Activated CD4-positive, alpha-beta T cell treated with anti-CD3 and anti-CD28 coated beads, Interleukin-2, amount 10 ng/mL, durations not matched to agents 24 days and 14 days (primary cell): ENCODE measurements at places on chromosomes 4 and X. TPM values are rescaled to one million over a fixed set of nuclear protein-coding genes. Genes with fewer than 3 reads are reported as not detected.

DNA sequence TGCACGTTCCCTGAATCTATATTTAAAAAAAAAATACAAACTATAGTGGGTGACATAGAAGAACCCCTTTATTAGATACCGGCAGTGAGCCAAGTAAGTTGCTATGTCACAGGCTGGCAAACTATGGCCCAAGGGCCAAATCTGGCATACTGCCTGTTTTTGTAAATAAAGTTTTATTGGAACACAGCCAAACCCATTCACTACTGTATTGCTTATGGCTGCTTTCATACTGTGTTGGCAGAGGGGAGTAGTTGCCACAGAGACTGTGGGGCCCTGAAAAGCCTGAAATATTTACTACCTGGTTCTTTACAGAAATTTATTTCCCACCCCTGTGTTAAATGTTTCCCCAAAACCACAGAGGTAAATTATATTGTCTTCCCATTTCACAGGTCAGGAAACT, 71.2 kb upstream of the EGFL6 start:
- DNase-seq: no peak

- peak; percentile 90 for DNase-seq
Measured at GRCh38 chr4:15778289-15779241, at the start of gene CD38. Gene CD38 (plus strand): TSS chr4:15778328. CDS start chr4:15778415, 87 bp downstream.

DNA sequence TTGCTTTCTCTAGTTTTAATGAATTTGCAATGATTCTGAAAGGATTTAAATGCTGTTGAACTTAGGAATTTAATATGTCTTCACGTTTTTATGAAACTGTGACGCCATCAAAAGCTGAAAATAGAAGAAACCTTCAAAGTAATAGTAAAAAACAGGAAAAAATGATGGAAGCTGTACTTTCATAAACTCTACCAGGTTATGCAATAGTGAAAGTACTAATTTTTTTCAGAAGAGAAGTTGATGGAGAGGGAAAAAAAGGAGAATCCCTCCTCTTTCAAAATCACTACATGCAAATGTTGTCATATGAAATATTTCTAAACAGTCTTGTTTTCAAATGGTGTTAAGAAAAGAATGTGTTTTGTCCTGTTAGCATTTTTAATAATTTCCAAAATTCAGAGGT, 73.6 kb downstream of the ZNF330 start:
- DNase-seq: no peak

STOX2 gene
- total RNA-seq: not detected in 2 replicates

- no peak for DNase-seq
Measured at GRCh38 chrX:13401724-13402123, 81.9 kb upstream of the ATXN3L start.

GRCh38 chr4:35802644-35803043, 441.7 kb downstream of the ARAP2 start:
- no peak for DNase-seq

DNA sequence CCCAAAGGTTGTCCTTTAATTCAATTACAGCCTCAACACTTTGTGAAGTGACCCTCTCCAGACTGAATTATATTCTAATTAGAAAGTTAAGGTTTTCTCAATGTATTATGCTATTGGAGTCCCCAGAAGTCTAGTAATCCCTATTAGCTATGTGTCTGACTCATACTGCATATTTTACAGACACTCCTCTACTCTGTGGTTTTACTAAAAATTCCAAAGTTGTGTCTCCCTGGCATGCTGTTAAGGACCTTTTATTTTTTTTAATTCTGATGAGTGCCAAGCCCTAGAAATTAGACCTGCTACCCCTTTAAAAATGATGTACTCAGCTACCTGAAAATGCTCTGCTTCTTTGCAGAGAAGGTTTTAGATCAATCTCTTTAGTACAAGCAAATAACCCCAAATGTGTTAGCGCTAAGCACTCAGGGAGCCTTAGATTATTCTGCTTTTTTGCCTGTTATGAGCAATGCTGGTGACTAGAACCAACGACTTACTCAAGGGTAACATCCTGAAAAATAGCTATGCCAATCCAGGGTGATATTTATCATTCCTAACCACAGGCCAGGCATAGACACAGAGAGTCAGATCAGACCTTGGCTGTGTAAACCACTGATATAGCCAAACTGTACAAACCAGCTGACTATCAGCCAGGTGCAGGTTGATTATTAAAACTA, 26.1 kb upstream of the CXCL13 start:
- no peak for DNase-seq

- DNase-seq: peak; percentile 75
Measured at GRCh38 chr4:74370912-74371311, 6.0 kb downstream of the EREG start.

GIMD1 gene
- total RNA-seq: not detected in 2 replicates

- no peak for DNase-seq
Measured at GRCh38 chr4:74904509-74905065, 28.3 kb upstream of the PARM1 start.

SMIM31 gene
- not detected in 2 replicates for total RNA-seq

CXXC4 gene
- total RNA-seq: not detected in 2 replicates

CSTF2 gene
- 71.4 and 73.6 TPM in 2 replicates for total RNA-seq

DNA sequence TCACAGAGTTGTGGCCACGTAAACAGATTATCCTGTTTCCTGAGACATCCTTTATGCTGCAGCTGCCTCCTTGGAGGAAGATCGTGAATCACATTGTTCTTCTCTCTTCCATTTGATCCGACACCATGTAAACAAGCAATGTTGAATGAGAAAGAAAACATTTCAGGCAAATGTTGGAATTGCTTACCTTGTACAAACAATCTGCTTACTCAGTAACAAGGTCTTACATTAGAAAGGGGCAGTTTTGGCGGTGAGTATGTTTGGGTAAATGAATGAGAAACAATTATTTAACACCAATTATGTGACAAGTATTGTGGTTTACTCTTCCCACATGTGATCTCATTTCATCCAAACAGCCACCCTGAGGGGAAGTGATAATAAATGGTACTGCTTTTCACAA, 637.8 kb downstream of the RAB28 start:
- DNase-seq: no peak

- no peak for DNase-seq
Measured at GRCh38 chrX:129553619-129554288, 13.7 kb downstream of the OCRL start.

PAGE4 gene
- total RNA-seq: not detected in 2 replicates

SULT1B1 gene
- 0.19 and 0.23 TPM in 2 replicates for total RNA-seq

DNA sequence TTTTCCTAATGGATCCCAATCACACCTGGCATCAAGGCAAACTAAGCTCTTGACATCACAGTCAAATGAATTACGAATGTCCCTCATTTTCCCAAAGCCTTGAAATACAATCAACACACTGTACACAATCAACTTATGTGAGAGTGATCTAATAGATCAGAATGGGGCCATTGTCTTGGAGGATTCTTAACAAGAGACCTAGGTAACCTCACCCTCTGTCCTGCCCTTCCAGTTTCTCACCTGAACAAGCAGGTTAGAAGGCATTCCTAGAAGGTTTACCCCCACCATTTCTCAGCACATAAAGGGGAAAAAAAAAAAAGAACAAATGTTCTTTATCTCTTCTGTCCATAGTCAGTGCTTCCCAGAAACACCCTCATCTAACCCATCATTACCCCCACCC, 6.3 kb downstream of the SLC39A8 start:
- DNase-seq: no peak

DNA sequence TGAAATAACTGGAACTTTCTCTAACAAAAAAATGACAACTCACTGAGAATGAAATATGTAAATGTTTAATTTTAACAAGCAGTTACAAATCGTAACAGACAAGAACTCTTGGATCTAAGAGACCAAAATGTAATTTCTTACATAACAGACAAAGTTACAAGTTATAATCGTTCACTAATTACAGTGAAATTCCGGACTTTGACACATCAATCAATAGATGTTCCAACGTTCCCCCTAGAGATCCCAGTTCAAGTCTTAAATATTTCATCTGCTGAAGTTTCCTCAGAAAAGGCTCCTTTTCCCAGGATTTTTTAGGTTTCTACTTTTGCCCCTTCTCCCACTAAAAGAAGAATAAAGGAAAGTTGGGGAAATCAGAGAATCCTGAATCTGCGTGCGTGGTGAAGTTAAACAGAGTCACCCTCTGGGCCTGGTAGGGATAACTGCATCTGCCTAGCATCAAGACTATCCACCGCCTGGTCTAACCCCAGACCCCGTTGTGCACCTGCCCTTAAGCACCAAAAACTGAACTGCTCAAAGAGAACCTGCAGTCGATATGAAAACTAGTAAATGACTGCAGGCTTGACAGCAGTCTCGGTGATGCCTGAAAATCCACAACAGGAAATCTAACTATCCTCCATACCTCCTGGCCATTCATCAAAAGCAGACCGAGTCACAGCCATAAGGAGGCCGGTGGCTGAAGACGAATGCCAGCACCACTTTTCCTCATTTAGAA, 2.3 kb downstream of the IRF2 start:
- DNase-seq: peak; percentile 76

GRCh38 chr4:99408346-99408745, 26.8 kb downstream of the ADH7 start:
- no peak for DNase-seq
